ENCODE measurements at places on chromosomes 3 and 15.

- no peak for DNase-seq
Observed at GRCh38 chr15:44657378-44657777, 6.1 kb downstream of the SPG11 start.

GRCh38 chr3:194354315-194354714 lies 3.2 kb upstream of the CPN2 start:
- no peak for DNase-seq

GRCh38 chr15:101709466-101709865 lies 14.8 kb downstream of the TARS3 start:
- DNase-seq: no peak

GRCh38 chr3:111547631-111548030 lies 5.6 kb downstream of the CD96 start:
- no peak for DNase-seq

GRCh38 chr3:72274493-72275330 lies 489.8 kb upstream of the PROK2 start:
- DNase-seq: no peak

DNA sequence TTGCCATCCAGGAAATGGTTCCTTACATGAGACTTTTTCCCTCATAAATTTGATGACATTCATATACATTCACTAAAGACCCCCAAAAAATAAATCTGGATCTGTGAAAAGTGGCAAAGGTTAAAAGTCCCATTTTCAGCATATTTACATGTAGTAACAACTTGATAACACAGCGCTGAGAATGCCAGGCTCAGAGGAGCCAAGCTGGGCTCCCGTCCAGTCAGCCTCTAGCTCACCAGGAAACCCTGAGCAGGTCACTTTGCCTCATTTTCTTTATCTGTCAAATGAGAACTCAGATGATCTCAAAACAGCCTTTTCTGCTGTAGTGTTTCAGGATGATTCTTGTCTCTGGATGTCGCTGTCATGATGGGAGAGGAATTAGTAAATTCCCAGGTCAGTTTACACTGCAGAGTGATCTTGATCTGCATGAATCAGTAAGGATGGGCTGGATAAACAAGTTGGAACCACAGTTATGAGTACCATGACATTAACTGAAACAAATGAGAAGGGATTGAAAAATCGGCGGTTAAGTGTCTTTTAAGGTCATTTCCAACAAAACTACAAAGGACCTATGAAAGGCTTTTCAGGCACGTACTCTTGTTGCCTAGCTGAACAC lies 82.8 kb downstream of the PPARG start:
- DNase-seq: no peak

- DNase-seq: peak; percentile 44
Observed at GRCh38 chr15:85580879-85581278, 200.5 kb downstream of the AKAP13 start.

DNA sequence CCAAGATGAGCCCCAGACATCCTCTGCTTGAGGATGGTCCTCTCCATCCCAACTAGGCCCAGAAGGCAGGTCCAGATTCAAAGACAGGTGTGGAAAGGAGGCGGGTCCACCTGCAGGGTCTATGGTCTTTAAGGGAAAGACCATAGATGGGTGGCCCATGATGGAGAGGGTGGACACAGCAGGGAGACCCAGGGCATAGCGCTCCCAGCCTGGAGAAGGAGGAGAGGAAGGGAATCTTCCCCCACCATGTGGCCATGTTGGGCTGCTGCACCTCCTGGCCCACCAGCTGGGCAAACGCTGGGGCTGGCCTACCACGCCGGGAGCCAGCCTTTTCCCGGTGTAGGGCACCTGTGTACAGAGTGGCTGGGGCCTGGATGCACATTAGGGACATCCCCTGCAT lies 265.2 kb upstream of the TLE3 start:
- DNase-seq: no peak

DNA sequence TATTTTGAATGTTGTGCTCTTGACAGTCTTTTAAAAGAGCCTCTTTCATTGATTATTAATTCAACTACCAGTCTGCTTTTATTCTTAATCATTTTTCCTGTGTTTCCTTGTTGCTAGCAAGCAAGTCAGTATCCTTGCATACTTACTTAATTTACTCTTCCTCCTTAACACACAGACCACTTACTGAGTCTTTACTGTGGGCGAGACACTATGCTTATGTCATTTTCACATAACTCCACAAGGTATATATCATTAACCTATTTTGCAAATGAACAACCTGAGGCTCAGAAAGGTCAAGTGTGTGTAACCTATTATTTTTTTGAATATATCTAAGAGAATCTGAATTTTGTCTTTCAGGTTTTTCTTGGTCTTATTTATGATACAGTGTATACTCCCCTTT lies 130.9 kb downstream of the WDR76 start:
- no peak for DNase-seq

GRCh38 chr3:8840556-8840955 lies 71.1 kb upstream of the OXTR start:
- DNase-seq: no peak

- DNase-seq: no peak
Observed at GRCh38 chr3:187005827-187006481, 75.6 kb downstream of the ST6GAL1 start.

DNA sequence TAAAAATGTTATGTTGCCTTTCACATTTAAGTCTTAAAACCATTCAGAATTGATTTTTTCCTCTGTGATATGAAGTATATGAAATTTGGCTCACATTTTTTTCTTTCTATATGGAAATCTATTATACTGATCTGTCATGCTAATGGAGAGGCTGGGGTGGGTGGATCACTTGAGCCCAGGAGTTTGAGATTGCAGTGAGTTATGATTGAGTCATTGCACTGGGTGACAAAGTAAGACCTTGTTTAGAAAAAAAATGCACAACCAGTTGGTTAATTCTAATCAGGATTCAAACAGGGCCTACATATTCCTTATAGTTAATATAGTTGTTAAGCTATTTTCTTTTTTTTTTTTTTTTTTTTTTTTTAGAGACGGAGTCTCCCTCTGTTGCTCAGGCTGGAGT lies 230.5 kb downstream of the MFSD1 start:
- DNase-seq: no peak

GRCh38 chr15:58737298-58737697 lies 12.2 kb downstream of the ADAM10 start:
- DNase-seq: no peak

GRCh38 chr3:75048650-75049049 lies 434.2 kb upstream of the CNTN3 start:
- no peak for DNase-seq

- DNase-seq: no peak
Observed at GRCh38 chr15:51390241-51390965, 48.9 kb downstream of the GLDN start.

- DNase-seq: no peak
Observed at GRCh38 chr3:70546679-70547078, 234.2 kb upstream of the MDFIC2 start.

GRCh38 chr3:142502187-142502985 lies 54.5 kb upstream of the XRN1 start:
- DNase-seq: no peak

DNA sequence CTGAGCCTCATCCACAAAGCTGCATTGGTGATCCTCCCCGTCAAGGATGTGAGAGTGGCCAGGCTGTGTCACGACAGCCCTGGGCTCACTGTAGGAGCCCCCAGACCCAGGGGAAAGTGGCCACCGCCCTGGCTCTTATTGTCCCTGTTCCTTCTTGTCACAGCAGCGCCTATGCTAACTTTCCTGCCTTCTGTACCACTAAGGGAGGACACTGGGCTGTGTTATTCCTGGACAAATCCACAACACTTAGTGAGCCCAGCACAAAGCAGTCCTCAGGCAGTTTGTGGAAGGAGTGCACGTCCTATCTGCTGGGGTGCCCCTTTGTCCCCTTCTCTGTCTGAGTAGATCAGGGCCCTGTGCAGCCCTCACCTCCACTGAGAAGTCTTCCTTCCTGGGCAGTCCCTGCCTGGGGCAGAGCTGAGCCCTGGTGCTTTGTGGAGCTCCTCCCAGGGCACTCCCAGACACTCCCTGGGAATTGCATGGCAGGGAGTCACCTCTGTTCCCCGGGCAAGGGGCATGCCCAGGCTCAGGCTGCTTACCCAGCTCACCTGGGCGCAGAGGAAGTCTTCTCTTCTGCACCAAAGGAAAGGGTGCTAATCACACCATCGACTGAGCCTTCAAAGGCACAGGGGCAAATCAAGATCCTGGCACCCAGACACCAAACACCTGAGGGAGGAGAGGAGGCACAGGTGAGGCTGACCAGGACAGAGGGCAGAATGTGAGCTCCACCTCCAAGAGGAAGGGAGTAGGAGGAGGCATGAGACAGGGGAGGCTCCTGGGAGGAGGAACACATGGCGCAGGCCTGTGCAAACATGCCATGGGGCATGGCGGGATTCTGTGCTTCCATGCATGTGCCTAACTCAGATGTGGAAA lies 138.7 kb downstream of the KLF13 start:
- no peak for DNase-seq

DNA sequence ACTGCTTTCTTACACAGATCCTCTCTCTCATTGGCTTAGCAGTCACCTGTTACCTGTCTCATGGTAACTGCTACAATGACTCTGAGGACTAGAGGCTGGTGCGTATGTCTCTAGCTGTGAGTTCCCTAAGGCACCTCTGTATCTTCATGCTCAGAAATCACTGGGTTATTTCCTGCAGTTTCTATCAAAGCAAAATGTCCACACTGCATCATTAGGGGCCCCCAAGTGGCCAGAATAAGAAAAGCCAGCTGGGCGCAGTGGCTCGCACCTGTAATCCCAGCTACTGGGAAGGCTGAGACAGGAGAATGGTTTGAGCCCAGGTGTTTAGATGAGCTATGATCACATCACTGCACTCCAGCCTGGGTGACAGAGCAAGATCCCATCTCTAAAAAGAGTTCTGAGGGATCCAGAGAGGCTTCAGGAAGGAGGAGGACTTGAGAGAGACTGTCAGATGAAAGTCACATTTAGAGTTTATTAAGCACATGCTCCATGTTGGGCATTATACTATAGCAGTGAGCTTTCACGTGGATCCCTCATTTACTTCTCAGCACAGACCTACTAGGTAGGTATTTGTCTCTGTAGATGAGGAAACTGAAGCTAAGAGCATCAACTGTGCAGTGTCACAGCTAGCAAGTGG lies 2.3 kb upstream of the VPS18 start:
- no peak for DNase-seq

- DNase-seq: no peak
Observed at GRCh38 chr3:140870351-140870750, 71.3 kb upstream of the SLC25A36 start.

- DNase-seq: no peak
Observed at GRCh38 chr3:121989943-121990342, 32.1 kb downstream of the ILDR1 start.

DNA sequence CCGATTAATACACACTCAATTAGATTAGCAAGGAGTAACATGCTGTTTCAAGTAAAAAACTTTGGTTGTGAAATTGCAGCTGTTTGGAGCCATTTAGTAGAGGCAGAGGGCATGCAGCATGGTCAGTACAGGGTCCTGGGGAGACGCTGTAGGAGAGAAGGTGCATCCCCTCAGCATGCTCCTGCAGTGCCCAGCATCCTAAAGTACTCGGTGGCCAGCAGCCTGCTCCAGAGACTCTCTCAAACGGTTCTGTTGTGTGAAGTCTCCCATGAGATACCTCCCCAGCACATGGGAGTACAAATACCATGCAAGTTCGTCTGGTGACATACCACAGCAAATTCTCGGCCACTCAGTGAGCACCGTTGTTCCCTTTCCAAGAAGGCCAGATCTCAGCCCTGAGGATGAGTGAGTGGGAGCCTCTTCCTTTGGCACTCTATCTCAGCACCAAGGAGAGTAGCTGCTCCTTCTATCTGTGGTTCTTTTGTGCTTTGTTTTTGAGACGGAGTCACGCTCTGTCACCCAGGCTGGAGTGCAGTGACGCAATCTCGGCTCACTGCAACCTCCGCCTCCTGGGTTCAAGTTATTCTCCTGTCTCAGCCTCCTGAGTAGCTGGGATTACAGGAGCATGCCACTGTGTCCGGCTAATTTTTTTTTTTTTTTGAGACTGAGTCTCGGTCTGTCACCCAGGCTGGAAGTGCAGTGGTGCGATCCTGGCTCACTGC lies 72.7 kb downstream of the TJP1 start:
- no peak for DNase-seq

DNA sequence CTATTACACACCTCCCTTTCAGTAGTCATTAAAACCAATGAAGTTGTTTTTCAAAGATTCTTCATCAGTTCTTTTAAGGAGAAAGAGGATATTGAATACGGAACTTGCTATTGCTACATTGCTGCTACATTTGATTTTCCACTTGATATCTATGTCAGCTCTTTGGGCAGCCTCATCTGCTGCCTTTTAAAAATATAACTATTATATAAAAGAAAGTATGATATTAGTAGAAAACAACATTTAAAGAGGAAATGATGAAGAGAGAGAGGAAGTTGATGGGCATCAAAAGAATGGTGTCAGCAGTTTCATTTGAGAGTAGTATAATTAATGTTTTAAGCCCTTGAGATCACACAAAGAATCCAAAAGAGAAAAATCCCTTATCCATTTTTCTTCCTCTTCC lies 171.4 kb downstream of the NFKBIZ start:
- no peak for DNase-seq

DNA sequence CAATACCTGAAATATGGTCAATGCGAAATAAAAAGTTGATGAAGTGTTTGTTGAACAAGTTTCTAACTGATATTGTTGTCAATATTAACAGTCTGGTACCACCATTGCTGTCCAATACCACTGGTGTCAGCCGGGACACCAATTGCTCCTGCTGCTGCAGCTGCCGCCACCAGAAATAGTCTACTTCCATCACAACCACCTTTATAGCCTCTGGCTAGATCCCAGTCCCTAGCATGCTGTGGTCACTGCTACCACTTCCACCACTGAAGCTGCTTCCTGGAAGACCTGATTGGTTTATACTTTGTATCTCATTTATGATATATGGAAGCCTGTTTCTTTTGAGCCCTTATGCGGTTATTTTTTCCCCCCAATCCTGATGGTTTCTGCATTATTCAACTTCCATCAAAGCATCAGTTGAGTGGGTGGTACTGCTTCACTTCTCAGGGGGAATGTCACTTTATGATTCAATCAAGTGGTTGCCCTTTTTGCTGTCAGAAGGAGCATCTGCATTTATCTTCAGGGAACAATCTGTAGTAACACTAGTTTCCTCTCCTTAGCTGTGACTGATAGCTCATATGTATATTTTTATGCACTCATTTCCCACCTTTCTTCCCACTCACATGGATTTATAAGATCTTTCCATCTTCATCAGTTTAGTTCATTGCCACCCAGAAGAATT lies 11.7 kb downstream of the LNP1 start:
- no peak for DNase-seq

DNA sequence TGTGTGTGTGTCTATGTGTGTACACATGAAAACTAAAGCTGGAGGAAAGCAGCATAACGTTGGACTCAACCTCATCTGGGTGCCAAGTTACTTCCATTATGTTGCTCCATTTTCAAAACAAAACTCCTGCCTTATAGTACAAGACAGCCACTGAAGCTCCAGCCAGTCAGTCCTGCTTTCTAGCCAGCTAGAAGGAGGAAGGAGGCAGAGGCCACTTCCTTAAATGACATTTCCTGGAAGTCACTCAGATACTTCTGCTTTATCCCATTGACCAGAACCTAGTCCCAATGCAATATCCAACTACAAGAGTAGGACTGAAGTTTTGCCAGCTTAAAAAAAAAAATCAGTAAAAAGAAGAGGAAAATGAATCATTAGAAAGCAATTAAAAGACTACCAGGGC lies 31.7 kb downstream of the CADPS start:
- DNase-seq: no peak

GRCh38 chr15:77610731-77611130 lies 22.0 kb downstream of the LINGO1 start:
- DNase-seq: no peak

- no peak for DNase-seq
Observed at GRCh38 chr3:183108001-183108449, 8.7 kb upstream of the MCCC1 start.

Data from activated T-cell treated with anti-CD3 and anti-CD28 coated beads for 48 hours (primary cell).